Fibroblast of lung (primary cell): ENCODE measurements at places on chromosomes 2 and 18. TPM values are rescaled to one million over a fixed set of nuclear protein-coding genes. Genes with fewer than 3 reads are reported as not detected.

FAM228A gene
- total RNA-seq = 0.51 and 0.99 TPM in 2 replicates

CD8B2 gene
- total RNA-seq = not detected in 2 replicates

PSD4 gene
- 2.6 and 6.1 TPM in 2 replicates for total RNA-seq

LONRF2 gene
- total RNA-seq = under 0.01 TPM in 2 replicates

BOLL gene
- not detected in 2 replicates for total RNA-seq

CRYGC gene
- total RNA-seq = not detected in 2 replicates

OTX1 gene
- 0.17 TPM in 1 of 2 replicates, not detected in the other for total RNA-seq

ADGRF3 gene
- total RNA-seq = under 0.01 TPM in 1 of 2 replicates, not detected in the other

CREB1 gene
- total RNA-seq = 33.1 and 47.4 TPM in 2 replicates

REG1B gene
- not detected in 2 replicates for total RNA-seq

PPP3R1 gene
- total RNA-seq = 18.0 and 22.8 TPM in 2 replicates

DYNAP gene
- total RNA-seq = not detected in 2 replicates

UCN gene
- 1.2 and 1.3 TPM in 2 replicates for total RNA-seq

GPR55 gene
- not detected in 2 replicates for total RNA-seq

SERPINB5 gene
- not detected in 2 replicates for total RNA-seq

HAAO gene
- total RNA-seq = 2.8 and 4.1 TPM in 2 replicates

RBM45 gene
- total RNA-seq = 23.5 and 25.9 TPM in 2 replicates

CD207 gene
- total RNA-seq = not detected in 2 replicates

GALNT14 gene
- total RNA-seq = under 0.01 and 0.83 TPM in 2 replicates

CRYGD gene
- total RNA-seq = not detected in 2 replicates

FAP gene
- 81.9 and 96.1 TPM in 2 replicates for total RNA-seq

TAF4B gene
- 2.0 and 2.6 TPM in 2 replicates for total RNA-seq

GRCh38 chr2:147689220-147689909 lies 155.5 kb upstream of the ACVR2A start:
- no peak for DNase-seq

DNA sequence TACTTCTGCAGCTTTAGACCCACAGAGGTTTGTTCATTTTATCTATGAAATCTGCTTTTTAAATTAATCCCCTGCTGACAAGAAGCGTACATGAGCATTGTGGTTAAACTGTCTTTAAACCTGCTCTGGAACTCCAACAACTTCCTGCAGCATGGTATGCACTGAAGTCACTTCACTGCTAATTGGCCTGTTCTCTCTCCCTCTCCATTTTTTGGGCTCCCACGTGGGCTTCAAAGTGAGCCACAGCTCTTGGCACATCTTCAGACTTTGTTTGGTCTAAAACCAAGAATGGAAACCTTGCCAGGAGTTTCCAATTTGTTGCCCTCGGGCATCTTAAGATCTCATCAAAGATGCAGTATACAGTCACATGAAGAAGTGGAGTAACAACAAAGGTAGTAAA lies 311.4 kb downstream of the LRRTM1 start:
- no peak for DNase-seq

GRCh38 chr2:96082211-96083063 lies 33.9 kb downstream of the ADRA2B start:
- DNase-seq = no peak

- DNase-seq = peak; percentile 98
These were observed 34.1 kb upstream of the MAT2A start for GRCh38 chr2:85504778-85505261.

- peak; percentile 52 for DNase-seq
These were observed 16.7 kb upstream of the EDAR start for GRCh38 chr2:109005686-109006204.

DNA sequence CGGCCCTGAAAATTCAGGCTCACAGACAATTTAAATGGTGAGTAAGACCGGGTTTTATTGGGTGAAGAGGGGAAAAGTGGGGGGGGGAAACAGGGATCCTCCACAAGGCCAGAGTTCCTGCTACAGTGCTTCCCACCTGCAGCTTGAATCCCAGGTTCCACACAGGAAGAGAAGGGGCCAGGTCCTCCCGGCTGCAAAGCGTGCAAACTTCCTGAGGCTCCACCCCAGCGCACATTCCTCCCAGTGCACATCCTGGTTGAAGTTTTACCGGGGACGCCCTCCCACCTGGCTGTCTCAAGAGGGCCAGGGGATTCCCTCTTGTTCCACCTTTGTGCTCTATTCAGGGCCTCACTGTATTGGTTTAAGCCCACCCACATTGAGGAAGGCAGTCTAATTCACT lies 347.7 kb upstream of the REG3G start:
- no peak for DNase-seq

- no peak for DNase-seq
These were observed 17.0 kb downstream of the RRM2 start for GRCh38 chr2:10139536-10139935.

DNA sequence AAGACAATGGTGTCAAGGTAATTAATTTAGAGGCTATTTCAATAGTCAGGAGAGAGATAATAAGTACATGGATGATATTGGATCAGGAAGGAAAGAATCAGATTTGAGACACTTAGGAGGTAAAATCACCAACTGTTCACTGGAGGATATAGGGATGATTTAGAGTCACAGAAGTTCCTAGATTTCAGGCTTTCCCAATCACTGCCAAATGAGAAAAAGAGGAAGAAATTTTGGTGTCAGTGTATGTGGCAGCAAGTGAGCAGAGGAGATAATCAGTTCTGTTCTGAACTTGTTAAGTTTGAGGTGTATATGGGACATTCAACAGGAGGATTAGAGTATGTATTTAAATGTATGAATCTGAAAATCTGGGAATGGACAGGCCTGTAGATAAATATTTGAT lies 640.4 kb downstream of the NR4A2 start:
- DNase-seq = no peak

GRCh38 chr2:239606741-239607516 lies 206.1 kb upstream of the HDAC4 start:
- no peak for DNase-seq

GRCh38 chr2:118114863-118115262 lies 26.6 kb downstream of the INSIG2 start:
- no peak for DNase-seq

DNA sequence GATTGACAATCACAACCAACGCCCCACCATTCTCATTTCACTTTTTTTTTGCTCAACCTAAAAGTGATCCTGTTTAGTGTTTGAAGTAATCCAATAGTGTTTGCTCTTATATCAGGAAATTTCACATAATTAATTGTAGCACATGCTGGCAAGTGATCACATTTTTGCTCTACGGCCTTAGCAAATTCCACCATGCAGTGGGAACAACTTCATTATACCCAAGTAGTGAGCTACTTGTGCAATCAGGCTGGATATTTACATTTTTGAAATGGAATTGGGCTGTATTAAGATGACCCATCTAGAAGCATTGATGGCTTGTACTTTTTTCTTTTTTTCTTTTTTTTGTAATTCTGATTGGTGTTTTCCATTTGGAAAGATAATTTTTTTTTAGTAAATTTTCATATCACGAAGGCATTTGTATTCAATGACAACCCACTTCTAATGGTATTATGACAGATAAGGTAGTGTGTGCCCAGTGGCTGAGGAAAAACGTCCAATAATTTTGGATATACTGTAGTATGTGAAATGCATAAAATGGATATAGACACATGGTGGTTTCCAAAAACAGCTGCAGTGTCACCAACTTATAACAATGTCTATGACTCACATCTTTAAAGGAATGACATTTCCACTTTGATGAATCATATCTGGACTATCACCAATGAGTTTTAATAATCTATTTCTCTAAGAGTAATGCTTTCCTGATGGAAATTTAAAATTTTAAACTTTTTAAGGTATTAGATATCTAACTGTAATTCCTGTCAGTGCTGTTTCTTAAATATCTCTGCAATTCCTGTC lies 130.6 kb downstream of the COL6A3 start:
- peak; percentile 79 for DNase-seq

DNA sequence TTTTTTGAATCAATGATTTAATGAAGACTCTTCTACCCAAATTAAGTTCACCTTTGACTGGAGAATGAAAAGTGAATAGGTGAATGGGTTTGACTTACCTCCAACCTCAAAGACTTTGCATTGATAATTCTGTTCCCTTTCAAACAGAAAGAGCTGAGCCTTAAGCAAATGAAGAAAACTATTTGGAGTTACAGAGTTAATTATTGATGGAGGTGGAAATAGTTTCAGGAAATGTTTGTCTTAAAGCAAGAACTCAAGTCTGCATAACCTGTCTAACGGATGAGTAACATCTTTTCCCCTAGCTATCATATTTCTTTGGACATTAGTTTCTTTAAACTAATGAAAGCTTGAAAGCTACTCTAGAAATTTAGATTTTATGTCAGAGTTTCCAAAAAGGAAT lies 166.5 kb downstream of the CERS6 start:
- DNase-seq = no peak

GRCh38 chr2:150066490-150066889 lies 421.0 kb downstream of the RND3 start:
- no peak for DNase-seq

DNA sequence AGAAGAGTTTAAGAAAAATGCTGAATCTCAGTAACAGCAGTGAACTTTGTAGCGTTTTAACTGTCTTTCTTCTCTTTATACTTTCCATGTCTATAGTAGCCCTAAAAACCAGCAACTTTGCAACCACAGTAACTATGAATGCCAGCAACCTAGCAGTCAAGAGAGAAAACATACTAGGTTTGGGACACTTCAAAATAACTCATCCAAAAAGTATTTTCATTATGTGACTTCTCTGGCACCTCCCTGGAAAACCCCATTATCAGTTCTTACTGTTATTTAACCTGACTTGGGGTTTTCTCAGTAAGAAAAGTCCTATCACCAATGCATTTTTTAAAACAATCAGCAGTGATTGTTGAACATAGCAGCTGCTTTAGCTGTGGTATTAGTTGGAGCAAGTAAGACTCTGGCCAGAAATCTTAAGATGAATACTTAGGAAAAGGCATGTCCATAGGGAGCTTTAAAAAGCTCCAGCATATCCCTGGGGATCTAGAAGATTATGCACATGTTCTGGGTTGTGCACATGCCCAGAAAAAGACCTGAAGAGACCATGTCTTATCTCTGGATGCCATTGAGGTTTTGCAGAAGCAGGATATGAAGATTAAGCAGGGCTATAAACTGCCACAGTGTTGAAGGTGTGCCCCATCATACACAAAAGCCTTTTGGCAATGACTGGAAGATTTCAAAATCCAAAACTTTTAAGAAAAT lies 411.3 kb downstream of the CMPK2 start:
- DNase-seq = no peak

DNA sequence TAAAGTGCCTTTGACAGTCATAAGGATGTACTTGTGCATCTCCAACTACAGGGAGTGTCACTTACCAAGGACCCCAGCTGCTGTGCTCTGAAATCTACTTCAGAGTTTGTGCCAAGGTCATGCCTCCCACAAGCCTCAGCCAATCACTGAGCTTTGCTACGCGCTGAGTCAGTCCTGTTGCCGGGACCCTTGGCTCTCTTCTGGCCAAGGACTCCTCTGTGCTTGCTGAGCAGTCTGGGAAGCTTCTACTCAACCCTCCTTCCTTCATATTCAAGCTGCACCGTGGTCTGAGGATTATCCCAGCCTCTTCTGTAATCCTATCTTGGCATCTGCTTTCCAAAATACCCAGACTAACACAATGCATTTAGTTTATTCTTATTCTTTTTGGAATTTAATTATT lies 398.9 kb upstream of the FANCL start:
- no peak for DNase-seq

- DNase-seq = no peak
These were observed 996 bp downstream of the PTCD3 start for GRCh38 chr2:86107031-86107430.

DNA sequence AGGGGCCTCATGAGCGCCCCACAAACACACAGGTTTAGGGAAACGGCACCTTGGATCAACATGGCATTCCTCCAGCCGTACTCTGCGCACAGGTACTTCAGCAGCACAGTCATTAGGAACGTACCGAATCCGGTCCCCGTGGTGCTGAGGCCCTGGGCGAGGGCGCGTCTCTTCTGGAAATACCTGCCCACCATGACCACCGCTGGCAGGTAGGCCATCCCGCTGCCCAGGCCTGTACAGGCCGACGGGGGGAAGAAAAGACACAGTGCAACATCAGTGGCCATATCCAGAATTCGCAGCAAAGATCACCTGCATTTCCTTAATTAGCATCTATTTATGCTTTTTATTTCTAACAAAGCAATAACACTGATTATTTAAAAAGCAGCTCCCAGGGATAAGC lies 22.2 kb downstream of the SLC16A14 start:
- DNase-seq = no peak

GRCh38 chr2:162888652-162889051 lies 50.1 kb upstream of the KCNH7 start:
- no peak for DNase-seq

GRCh38 chr2:198287706-198288105 lies 483.3 kb downstream of the PLCL1 start:
- DNase-seq = no peak

- no peak for DNase-seq
These were observed 63.9 kb downstream of the PXDN start for GRCh38 chr2:1680222-1681016.

DNA sequence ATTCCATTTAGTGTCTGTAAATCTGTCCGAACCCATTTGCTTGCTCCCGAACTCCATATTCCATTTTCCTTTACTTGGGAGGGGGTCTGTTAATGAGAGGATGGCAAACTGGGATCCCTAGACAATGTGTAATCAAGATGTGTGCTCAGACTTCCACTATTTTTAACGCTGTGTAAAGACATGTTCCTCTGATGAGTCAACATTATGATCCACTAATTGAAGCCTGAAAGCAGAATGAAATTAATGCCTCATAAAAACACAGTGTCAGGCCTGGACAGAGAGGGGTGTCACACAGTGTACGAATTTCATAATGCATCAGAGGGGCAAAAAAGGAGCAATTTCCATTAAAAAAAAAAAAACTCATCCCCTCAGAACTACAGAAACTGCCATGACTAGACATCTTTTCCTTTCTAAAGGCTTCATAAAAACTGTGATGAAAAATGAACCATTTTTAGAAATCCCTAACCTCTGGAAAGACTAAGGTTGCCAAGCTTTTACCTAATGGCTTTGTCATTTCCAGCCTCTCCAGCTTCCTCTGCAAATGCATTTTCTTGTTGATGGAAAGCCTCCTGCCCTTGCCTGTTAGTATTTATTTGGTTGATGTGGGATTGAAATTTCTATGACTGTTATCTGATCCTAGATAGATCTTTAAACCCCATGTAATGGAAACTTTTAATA lies 209.2 kb upstream of the DCC start:
- no peak for DNase-seq

DNA sequence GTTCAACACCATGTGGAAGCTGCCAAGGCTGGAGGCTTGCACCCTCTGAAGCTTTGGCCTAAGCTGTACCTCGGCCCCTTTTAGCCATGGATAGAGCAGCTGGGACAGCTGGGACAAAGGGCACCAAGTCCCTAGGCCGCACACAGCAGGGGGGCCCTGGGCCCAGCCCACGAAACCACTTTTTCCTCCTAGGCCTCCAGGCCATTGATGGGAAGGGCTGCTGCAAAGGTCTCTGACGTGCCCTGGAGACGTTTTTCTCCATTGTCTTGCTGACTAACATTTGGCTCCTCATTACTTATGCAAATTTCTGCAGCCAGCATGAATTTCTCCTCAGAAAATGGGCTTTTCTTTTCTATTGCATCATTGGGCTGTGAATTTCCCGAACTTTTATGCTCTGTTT lies 13.7 kb downstream of the RAPGEF4 start:
- no peak for DNase-seq

DNA sequence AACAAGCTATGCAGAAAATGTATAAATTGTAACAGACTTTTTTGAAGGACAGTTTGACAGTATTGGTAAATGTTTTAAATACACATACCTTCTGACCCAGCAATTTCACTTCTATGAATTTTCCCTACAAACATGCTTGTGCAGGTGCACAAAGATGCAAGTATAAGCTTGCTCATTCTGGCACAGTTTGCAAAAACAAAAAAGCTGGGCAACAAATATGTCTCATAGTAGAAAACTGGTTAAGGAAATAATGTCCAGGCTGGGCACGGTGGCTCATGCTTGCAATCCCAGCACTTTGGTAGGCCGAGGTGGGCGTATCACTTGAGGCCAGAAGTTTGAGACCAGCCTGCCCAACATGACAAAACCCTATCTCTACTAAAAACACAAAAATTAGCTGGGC lies 96.9 kb upstream of the NEDD4L start:
- DNase-seq = no peak
